D721Med (cell line): ENCODE measurements at places on chromosomes 7 and 10.

- no peak for DNase-seq
These were observed 17.2 kb upstream of the SLC26A4 start for GRCh38 chr7:107643407-107643806.

GRCh38 chr7:134845461-134845860 lies 66.0 kb downstream of the CALD1 start:
- no peak for DNase-seq

DNA sequence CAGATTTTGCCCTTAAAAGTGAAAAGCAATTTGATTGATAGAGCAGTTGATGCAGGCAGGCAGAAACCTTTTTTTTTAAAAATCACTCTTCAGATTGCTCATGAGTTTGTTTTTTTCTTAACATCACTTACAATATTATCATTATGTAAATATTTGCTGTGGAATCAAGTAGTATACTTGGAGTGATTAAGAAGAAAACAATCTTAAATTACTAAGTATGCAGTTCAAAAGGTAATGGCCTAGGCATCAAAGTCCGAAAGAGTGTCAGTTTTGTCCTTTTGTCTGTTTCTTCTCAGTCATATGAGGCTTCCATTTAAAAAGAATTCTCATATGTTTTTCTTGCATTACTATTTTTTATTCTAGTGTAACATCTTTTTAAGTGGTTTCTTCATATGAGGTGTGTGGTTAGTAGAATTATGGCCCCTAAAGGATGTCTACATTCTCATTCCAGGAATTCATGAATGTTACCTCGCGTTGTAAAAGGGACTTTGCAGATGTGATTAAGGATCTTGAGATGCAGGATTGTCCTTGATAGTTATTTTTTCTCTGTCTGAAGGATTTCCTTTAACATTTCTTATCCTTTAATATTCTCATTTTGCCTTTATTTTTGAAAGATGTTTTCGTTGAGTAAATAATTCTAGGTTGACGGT lies 44.0 kb downstream of the BICC1 start:
- no peak for DNase-seq

DNA sequence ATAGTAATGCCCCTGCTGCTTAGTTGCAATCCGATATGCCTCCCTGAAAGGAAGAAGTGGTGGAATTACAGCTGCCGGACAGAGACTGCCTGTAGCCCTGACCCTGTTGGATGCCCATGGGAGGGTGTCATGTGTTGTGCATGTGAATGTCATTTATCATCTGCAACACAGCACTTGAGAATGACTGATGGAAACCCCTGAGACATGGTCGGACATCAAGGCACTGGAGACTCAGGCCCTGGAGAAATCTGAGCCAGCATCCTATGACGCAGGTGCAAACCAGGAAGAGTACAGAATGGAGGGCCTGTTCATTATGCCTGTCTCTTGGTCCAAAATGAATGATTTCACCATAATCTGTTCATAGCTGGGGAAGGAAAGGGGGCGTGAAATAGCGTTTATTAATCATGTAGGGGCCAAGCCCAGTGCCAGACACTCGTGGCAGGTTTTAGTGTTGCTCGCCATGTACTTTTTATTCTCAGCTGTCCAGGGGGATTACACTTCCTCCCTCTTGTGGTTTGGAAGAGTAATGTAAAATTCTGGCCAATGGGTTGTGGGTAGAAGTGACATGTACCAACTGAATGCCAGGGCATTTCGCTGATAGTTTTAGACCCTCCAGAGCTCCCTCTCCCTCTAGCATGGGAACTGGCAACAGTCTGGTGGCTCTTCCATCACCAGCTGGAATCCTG lies 23.0 kb upstream of the LEP start:
- DNase-seq = no peak
